CD4-positive, alpha-beta T cell treated with Interleukin-1 beta for 1 hour (primary cell): ENCODE measurements at places on chromosomes 1 and 21.

GRCh38 chr1:38201431-38201830 lies 154.8 kb upstream of the POU3F1 start:
- DNase-seq, result no peak

DNA sequence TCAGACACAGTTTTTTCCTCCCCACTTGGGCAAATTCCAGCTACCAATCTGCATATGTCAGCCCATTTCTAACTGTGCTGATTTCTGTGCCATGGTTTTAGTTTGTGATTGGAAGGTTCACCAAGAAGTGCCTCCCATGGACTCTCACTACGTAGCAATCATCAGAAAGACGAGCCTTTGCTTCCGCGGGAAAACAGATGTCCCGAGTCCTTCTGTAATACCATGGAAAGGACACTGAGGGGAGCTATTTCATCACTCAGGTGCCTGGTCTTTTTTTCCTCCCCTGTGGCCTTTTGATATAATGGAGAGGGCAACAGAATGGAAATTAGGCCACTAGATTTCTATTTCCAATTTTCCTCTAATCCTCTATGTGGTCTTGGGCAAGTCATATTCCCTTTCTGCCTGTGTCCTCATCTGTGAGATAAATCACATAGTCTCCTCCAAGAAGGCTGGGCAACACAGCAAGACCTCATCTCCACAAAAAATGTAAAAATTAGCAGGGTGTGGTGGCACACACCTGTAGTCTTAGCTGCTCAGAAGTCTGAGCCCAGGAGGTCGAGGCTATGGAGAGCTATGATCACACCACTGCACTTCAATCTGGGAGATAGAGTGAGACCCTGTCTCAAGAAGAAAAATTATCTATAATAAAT lies 24.8 kb downstream of the LEMD1 start:
- DNase-seq, result peak; percentile 4

- DNase-seq, result no peak
Measured at GRCh38 chr1:78483903-78484302, 6.9 kb upstream of the PTGFR start.

GRCh38 chr1:179197690-179198297 lies 31.7 kb downstream of the ABL2 start:
- DNase-seq, result no peak

- DNase-seq, result no peak
Measured at GRCh38 chr1:53651356-53651755, 87.6 kb downstream of the GLIS1 start.

GRCh38 chr1:116107371-116107770 lies 3.8 kb upstream of the MAB21L3 start:
- no peak for DNase-seq

DNA sequence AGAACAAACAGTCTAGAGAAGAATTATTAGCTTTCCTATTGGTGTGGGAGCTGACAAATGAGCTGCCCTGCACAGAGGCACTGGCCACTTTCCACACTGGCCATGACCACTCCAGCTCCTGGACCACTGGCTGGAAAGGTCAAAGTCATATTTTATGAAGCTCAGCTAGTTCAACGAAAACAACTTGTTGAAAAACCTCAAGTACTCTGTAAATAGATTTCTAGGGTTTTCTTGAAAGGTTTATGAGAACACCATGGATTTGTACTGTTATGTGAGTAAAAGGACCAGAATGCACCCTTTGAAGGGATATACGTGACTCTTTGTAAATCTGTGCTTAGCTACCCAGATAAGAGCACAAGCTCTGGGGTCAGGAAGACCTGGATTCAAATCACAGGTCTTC lies 54.5 kb upstream of the FGGY start:
- no peak for DNase-seq

DNA sequence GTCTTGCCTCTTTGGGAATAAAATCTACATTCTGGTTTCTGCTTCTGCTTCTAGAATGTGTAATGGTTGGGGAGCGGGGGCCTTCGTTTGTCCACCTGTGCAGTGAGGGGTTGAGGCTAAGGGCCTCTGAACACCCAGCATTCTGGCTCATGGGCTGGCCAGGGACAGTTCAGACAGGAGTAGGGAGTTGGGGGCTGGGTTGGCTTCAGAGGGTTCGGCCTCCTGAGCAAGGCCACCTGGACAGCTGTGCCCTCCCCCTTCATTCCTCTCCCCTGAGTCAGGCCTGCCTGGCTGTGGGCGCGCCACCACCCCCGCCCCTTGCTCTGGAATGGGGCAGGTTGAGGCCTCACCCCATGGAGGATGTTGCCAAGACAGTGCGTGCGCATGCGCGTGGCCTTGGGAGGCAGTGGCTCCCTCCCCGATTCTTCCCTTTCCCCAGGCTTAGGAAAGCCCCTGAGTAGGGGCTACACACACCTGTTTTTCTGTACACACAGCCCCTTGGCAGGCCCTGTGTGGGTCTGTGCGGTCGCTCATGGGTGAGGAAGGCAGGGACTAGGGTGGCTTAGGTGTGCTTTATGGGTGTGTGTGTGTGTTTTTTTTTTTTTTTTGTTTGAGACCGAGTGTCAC lies 57.0 kb downstream of the YARS1 start:
- DNase-seq, result no peak

DNA sequence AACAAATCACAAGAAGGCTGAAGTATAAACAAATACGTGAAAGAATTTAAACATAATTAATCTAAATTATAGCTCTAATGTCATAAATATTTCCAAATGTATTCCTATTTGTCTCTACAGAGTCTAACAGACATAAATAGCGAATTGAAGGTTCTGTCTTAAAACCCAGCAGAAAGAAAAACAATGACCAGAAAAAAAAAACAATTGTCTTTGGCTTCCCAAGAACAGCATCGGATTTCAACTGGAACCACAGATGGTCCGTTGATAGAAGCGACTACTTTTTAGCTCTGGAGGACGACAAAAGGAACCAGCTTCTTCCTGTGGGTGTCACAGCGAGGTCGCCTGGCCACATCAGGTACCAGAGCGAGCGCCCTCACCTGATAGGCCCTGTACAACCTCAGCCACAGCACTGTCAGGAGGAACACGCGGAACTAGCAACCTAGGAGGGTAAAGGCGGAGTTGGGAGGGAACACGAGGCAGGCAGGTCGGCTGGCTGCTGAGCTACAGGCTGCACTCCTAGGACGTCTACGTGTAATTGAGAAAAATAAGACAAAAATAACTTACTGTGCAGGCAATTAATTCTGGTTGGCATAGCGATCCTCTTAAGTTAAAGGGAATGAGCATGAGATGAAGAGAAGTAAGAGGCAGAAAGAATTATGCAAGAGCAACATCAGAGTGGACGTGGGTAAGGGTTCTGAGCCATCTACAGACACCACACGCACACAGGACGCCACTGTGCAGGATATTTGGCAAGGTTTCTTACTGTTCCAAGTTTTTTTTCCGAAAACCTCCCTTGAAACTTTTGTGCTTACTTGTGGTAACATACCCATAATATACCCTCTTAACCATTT lies 16.7 kb upstream of the PRDM15 start:
- DNase-seq, result peak; percentile 63
